ENCODE measurements at places on chromosomes 11 and 22. TPM values are rescaled to one million over a fixed set of nuclear protein-coding genes. Genes with fewer than 3 reads are reported as not detected.

OR5AN1 gene
- not detected for total RNA-seq

HIRA gene
- 15.5 TPM for total RNA-seq

EFEMP2 gene
- 5.2 TPM for total RNA-seq

PDE2A gene
- total RNA-seq = 4.0 TPM

MFRP gene
- total RNA-seq = not detected

DNA sequence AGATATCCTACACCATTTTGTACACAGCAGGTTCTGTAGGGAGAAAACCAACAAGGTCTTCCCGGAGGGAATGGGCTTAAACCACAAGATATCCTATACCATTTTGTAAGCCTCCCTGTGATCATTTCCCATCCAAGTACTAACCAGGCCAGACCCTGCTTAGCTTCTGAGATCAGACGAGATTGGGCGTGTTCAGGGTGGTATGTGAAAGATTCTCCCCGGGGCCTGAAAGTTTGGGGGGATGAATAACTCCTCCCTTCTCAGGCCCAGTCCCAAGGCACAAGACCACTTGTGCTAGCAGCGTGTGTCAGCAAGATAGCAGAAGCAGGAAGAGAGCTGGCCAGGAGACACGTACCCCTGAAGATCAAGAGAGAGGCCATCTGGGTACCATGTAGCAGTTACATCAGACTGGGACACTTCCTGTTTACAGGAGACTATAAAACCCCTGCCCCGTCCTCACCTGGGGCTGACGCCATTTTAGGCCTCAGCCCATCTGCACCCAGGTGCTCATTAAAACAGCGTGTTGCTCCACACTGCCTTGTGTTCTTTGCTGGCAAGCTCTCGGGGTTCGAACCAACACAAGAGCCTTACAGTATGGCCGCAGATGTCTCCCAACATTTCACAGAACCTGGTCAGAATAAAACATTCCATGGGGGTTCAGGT lies 17.3 kb downstream of the MIF start:
- no peak overlapping the region for H3K27ac ChIP-seq
- H3K4me3 ChIP-seq = no peak overlapping the region
- H3K36me3 ChIP-seq = no peaks in the 10 kb centered on the region
- H3K4me1 ChIP-seq = peaks cover 11% of the 10 kb centered on the region

DNA sequence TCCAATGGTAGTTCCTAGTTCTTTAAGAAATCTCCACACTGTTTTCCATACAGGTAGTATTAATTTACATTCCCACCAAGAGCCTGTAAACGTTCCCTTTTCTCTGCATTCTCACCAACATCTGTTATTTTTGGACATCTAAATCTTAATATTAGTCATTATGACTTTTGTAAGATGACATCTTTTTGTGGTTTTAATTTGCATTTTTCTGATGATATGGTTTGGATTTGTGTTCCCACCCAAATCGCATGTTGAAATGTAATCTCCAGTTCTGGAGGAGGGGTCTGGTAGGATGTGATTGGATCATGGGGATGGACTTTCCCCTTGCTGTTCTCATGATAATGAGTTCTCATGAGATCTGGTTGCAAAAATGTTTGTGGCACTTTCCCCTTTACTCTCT lies 89.0 kb downstream of the MUC15 start:
- H3K4me1 ChIP-seq = no peaks in the 10 kb centered on the region
- no peak overlapping the region for H3K27ac ChIP-seq

- peaks cover 7% of the 10 kb centered on the region for H3K4me1 ChIP-seq
- no peaks in the 10 kb centered on the region for H3K27me3 ChIP-seq
- DNase-seq = no peak
- peaks cover 27% of the 10 kb centered on the region for H3K36me3 ChIP-seq
- H3K27ac ChIP-seq = no peak overlapping the region
Observed at GRCh38 chr22:20407829-20408228, 13.9 kb downstream of the ZNF74 start.

DNA sequence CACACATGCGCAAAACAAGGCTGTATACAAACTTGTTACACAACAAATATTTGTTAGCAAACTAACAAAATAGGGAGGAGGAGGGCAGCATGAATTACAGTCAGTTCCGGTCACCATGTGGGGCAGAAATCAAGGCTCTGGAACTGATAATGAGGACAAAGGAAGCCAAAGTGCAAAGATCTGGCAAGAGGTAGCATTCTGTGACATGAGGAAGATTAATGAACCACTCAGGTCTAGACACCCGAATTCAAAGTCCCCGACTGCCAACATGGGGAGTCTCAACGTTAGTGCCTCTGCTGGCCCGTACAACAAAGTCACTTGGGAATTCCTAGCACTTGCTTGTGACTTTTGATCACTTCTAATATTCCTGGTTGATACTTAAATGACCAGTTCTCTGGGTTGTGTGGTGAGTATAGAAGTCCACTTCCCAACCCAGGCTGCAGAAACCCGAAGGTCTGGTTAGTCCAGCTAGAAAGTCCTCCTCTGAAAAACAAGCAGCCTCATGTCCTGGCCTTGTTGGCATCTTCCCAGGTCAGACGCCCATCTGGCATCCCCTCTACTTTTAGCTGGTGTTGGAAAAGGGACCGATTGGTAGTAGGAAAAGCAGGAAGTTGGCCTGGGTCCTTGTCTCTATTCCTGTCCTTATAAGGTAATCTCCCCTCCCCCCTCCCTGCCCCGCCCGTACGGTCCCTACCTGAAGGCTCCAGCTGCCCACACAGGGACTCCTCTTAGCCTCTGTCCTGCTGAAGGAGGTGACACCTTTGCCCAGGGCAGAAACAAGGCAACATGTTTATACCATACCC lies 1.6 kb downstream of the SUN2 start:
- H3K36me3 ChIP-seq = peaks cover 50% of the 10 kb centered on the region
- peak overlapping the region; percentile 98 for H3K4me3 ChIP-seq
- H3K4me1 ChIP-seq = peaks cover 83% of the 10 kb centered on the region
- no peaks in the 10 kb centered on the region for H3K27me3 ChIP-seq
- H3K27ac ChIP-seq = peak overlapping the region; percentile 81

GRCh38 chr22:46486996-46487717 lies 50.3 kb downstream of the CELSR1 start:
- H3K4me1 ChIP-seq = no peaks in the 10 kb centered on the region
- H3K36me3 ChIP-seq = no peaks in the 10 kb centered on the region
- no peak overlapping the region for H3K27ac ChIP-seq
- DNase-seq = no peak

GRCh38 chr22:26502688-26503561 lies 9.3 kb downstream of the TFIP11 start:
- no peak overlapping the region for H3K4me3 ChIP-seq
- H3K36me3 ChIP-seq = peaks cover 89% of the 10 kb centered on the region
- H3K27ac ChIP-seq = no peak overlapping the region

DNA sequence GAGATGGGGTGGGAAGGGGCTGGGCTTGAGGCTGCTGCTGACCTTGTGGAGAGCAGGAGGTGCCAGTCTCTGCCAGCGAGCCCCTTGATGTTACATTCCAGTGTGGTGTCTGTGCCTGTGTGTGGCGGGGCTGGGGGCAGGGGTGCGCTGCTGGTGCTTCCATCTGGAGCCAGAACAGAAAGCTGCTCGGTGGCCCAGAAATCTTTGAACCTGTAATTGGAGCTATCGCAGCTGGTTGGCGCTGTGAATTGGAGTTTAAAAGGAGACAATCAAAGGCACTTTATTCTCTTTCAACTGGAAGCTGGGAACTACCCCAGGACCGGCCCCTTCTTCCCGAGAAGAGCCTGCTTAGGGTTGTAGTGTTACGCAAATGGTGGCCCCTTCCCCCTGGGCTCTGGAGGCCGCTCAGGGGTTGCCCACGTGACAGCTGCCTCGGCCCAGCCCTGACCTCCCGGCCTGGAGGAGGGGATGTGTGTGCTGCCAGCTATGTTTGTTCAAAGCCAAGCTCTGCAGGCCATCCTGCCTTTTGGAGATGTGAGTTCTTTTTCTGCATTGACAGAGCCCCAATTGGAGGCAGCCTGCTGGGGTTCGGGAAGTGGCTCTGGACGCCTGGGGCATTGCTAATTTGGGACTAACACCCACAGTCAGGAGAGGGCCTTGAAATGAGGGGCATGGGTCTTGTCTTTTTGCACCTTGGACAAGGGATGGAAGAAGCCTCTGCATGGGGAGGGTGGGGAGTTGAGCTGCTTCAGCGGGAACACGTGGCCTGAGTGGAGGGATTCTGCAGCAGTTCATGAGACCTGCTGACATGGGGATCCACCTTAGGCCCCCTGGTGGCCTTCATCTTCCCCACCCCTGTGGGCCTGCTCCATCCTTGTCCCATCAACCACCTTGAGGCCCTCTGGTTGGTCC lies 14.0 kb upstream of the ARSA start:
- H3K27me3 ChIP-seq = peaks cover 24% of the 10 kb centered on the region
- H3K36me3 ChIP-seq = no peaks in the 10 kb centered on the region
- H3K4me3 ChIP-seq = no peak overlapping the region
- no peaks in the 10 kb centered on the region for H3K4me1 ChIP-seq
- no peak for DNase-seq
- no peak overlapping the region for H3K27ac ChIP-seq

GRCh38 chr11:16862726-16863125 lies 124.3 kb downstream of the C11orf58 start:
- no peaks in the 10 kb centered on the region for H3K4me1 ChIP-seq
- no peaks in the 10 kb centered on the region for H3K36me3 ChIP-seq
- H3K27ac ChIP-seq = no peak overlapping the region
- no peaks in the 10 kb centered on the region for H3K27me3 ChIP-seq

DNA sequence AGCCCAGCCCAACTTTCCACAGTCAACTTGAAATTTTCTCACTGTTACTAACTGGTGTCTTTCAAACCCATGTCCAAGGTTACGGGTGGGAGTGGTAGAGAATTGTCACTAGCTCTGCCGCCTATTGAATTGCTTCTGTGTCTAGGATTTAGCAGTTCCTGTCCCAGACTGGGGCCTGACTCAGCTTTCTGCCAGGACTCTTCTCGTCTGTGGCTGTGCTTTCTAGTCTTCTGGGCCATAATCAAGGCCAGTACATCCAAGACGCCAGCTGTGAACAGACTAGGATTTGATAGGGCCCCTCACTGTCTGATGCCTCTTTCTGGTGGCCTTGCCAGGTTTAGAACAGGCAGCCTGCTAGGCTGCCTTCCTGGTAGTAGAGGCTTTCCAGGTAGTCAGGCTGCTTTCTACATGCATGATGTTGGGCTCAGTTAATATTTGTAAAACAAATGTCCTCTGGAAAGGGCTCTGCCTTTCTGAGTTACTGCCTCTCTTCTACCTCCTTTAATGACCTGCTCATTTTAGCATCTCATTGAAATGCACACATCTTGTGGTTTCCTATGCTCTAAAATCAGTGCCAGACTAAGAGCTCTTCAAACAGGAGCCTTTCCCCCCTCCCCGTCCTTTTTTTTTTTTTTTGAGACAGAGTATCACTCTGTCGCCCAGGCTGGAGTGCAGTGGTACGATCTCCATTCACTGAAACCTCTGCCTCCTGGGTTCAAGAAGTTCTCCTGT lies 13.1 kb upstream of the HIKESHI start:
- H3K4me1 ChIP-seq = peaks cover 32% of the 10 kb centered on the region
- no peak overlapping the region for H3K27ac ChIP-seq
- H3K36me3 ChIP-seq = peaks cover 6% of the 10 kb centered on the region
- no peaks in the 10 kb centered on the region for H3K27me3 ChIP-seq
- no peak for DNase-seq
- H3K4me3 ChIP-seq = no peak overlapping the region

DNA sequence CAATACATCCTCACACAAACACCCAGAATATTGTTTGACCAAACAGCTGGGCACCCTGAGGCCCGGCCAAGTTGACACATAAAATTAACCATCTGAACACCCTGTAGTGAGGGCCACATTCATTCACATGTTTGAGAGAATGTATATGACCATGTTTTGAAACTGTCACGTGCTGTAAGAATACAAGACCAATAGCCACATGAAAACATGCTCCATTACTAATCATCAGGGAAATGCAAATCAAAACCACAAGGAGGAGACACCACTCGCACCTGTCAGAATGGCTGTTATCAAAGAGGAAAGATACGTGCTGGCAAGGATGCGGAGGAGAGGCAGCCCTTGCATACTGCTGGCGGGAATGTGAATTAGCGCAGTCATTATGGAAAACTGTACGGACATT lies 38.3 kb upstream of the IGSF9B start:
- no peak for DNase-seq
- no peaks in the 10 kb centered on the region for H3K4me1 ChIP-seq
- H3K27me3 ChIP-seq = no peaks in the 10 kb centered on the region
- no peak overlapping the region for H3K4me3 ChIP-seq

DNA sequence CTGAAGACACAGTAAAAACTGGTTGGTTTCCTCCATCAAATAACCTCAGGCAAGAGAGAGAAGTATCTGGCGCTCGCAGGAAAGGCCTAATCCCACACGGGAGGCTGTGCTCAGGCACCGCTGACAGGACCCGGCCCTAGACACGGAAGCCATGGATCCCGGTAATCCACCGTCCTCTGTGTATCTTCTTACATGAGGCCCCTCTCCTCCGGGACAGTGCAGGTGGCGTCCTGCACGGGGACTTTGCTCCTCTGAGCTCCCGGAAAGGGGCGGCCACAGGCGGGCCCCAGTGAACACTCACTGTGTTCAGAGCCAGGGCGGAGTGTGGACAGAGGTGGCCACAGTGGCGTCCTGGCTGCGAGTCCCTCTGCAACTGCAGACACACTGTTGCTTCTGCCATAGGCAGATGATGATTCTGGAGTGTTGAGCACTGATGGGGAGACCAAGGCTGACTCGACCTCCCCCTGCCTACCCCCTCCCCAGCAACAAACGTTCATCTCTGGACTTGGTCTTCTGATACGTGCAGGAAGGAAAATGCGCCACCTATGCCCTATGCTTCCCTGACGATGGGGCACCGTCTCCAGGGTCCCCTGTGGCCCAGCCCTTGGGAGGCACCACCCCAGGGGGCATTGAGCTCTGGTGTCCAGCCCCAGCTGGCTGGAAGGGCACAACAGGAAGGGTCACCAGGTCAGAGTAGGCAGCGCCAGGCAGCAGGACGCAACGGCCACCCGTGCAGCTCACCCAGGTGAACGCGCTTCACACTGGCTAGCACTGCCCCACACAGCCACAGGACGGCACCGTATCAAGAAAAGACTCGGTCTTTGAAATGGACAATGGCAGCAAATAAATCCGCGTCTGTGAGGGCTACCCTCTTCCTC lies 95.7 kb downstream of the TRMU start:
- no peak for DNase-seq

All from CD4-positive, alpha-beta T cell (primary cell).